Activated naive CD4-positive, alpha-beta T cell treated with anti-CD3 and anti-CD28 coated beads, Interleukin-2, amount 50 U/mL, for 72 hours (primary cell): ENCODE measurements at places on chromosomes 5 and 9.

GRCh38 chr9:437574-438001 lies 222.9 kb downstream of the DOCK8 start:
- no peak for DNase-seq

DNA sequence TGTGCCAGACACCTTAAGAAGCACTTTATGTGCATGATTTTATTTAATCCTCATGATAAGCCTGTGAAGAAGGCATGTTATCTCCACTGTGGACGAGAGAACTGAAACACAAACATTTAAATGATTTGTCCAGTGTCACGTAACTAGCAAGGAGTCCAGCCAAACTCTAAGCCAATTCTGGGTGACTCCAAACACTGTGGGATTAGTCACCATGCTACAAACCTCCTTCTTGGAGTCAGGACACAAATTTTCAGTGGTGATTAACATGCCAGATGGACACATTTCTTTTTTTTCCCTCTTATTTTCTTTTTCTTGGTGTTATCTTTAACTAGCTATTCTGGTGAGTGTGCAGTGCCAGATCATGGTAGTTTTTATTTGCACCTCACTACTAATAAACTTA lies 316.8 kb downstream of the NDUFS4 start:
- no peak for DNase-seq

GRCh38 chr5:169301986-169302385 lies 1.0 kb upstream of the SLIT3 start:
- DNase-seq: no peak

GRCh38 chr5:158718738-158719505 lies 380.8 kb downstream of the EBF1 start:
- no peak for DNase-seq

- DNase-seq: no peak
These were observed 4.3 kb downstream of the CSNK1A1 start for GRCh38 chr5:149546974-149547373.

DNA sequence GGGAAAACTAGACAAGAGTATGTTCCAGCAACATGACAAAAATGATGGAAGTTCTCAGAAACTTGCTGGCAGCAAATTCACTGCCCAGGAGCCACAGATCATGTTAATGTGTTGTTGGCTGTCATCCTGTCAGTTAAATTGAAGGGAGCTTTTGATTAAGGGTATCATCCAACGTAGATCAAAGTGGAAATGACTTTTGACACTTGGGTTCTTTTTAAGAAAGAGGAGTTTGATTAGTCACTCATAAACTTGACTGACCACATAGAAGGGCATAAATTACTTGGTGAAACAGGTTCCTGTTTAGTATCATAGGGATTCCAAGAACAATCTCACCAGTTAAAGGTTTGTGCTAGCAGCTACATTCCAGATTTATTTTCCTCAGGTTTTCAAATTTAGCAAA lies 288.7 kb downstream of the CSNK1G3 start:
- no peak for DNase-seq

GRCh38 chr5:165779505-165779904 lies 2274.1 kb downstream of the MAT2B start:
- DNase-seq: no peak

DNA sequence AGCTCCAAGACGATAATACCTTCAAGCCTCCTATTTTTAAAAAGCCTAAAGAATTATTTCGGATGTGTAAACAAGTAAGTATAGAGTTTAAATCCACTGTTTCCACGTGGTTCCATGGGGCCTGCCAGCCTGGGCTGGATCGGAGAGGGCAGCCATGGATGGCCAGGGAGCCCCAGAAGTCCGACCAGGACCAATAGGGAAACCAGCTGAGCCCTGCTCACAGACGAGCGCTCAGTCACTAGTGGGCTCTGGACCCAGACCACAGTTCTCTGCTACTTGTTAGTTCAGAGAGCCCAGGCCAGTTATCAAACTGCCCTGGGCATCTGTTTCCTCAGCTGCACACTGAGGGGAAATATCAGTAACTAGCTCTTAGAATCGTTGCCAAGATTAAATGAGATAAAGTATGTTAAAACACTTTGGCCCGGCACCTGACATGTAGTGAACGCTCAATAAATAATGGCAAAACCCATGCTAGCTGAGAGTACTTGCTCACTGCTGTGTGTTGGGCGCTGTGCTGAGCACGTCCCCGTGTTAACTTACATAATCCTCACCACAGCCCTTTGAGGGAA lies 124.8 kb downstream of the RGS3 start:
- DNase-seq: no peak

- no peak for DNase-seq
These were observed 245.7 kb upstream of the IRX2 start for GRCh38 chr5:2997179-2997578.

DNA sequence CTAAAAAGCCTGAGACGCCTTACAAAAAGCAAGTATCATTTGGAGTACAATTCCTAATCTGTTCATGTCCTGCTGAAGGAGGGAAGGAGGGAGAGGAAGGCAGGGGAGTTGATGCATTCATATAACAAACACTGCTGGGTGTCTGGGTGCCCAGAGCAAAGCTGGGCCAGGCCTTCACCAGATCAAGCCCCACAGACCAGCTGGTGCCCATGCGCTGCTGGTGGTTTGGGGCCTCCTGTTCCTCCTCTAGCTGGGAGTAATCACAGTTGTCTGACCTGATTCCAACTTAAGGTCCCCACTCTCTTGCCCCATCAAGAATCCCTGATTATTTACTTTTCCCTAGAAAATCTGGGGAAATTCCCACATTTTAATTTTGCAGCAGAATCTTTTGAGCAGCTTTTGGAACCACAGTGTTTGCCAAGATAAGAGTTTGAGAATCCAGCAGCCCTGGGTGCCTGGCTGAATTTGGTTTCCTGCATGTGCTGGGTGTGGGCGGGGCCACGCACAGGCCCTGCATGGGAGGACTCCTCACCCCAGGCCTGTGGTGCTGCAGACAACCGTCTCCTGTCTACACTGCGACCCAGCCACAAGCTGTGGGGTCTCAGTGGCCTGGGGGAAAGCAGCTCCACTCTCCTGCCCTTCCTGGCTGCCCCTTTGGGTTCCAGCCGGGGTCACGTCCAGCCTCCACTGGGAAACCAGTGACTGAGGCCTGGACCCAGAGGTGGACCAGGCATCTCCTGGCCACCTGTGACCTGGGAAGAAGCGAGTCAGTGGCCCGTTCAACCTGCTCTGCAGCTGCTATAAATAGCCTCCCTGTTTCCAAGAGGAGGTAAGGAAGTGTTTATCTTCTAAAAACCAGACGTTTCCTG lies 47.5 kb downstream of the NEURL1B start:
- DNase-seq: peak; percentile 25

DNA sequence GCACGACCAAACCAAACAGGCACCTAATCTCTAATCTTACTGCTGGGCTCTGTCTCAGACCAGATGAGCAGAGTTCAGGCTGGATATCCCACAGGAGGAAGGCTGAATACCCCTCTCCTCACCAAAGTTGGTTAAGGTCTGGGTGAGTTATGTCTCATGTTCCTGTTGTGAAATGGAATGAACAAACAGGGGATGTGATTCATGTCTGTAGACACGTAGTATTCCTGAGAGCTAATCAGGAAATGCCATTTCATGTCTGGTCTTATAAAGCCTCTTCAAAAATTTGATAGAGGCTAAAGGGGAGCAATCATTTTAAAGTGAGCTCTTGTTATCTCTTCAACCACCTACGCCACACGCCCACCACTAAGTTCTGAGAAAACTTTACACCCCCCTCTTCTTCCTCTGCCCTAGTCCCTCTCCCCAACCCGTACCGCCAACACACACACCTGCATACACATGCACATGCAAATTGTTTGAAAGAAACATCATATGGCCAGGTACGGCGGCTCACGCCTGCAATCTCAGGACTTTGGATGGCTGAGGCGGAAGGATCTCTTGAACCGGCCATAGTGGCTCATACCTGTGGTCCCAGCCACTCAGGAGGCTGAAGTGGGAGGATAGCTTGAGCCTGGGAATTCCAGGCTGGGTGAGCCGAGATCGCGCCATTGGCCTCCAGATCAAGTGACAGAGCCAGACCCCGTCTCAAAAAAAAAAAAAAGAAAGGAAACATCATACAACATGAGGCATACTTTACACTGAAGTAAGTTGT lies 69.8 kb upstream of the RAI14 start:
- no peak for DNase-seq

DNA sequence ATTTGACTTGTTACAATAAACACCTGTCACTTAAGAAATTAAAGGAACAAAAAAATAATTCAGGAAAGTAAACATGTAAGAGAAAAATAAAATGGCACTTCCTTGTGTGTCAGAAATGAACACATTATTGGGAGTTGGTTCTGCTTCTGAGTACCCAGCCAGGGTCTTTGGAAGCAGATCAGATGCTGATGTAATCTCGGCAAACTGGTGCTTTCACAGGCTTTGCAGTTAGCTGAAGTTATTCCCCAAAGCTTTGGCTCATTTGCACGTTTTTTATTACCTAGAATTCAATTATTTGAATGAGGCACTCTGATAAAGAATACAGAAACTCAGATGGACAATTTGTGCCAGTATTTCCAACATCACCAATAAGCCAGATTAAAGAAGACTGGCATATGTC lies 10.9 kb downstream of the CDH18 start:
- no peak for DNase-seq

GRCh38 chr9:110197330-110198187 lies 10.4 kb downstream of the C9orf152 start:
- DNase-seq: no peak

DNA sequence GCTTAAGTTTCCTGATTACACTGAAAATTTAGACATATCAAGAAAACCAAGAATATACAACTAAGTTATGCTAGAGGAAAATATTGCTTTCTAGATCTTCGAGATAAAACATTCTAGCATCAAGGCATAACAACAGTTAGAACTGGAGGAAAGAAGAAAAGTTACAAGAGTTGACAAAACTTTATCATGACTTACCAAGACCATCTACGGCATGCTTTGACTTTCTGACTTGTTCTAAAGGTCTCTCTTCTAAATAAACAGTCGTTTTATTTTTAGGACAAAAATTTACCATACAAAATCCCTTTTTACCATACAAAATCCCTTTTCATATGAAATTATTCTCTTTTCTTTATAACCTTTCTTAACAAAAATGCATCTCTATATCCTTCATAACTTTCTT lies 1110.1 kb upstream of the CDH10 start:
- no peak for DNase-seq

GRCh38 chr9:69485466-69485865 lies 160.5 kb downstream of the ENTREP1 start:
- DNase-seq: no peak

DNA sequence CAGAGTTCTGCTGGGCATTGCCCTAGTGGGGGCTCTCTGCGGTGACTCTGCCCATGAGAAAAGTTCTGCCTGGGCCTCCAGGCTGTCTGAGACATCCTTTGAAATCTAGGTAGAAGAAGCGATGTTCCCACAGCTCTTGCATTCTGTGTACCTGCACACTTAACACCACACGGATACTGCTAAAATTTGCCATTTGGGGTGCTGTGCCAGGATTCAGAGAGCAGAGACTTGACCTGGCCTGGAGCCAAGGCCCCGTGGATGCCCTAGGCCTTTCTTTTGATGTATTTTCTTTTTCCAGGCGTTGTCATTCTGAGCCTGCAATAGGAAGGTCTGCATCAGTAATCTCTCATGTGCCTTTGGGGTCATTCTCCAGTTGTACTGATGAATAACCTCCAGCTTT lies 89.3 kb upstream of the IL12B start:
- DNase-seq: no peak

DNA sequence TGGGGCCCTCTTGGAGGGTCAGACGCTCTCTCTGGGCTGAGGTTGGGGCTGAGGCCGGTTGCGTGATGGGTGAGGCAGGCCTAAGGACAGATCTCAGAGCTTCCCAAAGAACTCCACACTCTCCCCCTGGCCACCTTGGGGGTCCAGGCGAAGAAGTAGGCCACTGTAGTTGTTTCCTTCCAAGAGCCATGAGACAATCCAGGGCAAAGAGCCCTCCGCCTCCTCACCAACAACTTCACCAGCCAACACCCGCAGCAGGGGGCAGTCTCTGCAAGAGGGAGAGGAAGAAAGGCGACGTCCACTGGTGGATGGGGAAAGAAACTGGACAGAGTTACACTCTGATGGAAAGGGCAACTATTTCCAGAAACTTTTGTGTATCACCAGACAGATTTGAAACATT lies 10.7 kb downstream of the SLC35A4 start:
- DNase-seq: no peak

- DNase-seq: peak; percentile 64
These were observed 33.4 kb upstream of the SLC6A19 start for GRCh38 chr5:1167728-1168709.

GRCh38 chr5:14228219-14228618 lies 85.1 kb downstream of the TRIO start:
- no peak for DNase-seq

DNA sequence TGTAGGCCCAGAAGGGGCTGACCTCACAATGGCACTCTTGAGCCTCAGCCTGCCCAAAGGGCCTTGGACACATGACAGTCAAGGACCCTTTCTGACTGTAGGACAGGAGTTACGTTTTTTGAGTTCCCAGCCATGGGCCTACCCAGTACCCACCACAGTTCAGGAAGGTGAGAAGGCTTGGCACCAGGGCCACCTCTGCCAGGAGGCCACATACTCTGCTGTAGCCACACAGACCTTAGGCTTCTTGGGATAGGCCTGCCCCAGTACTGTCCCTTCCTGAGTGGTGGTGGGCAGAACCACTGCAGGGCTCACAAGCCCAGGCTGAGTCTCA lies 12.8 kb downstream of the PDLIM4 start:
- DNase-seq: no peak

GRCh38 chr9:75739884-75740611 lies 150.4 kb upstream of the PCSK5 start:
- DNase-seq: no peak

- no peak for DNase-seq
These were observed 29.2 kb upstream of the PTCH1 start for GRCh38 chr9:95545831-95546567.

GRCh38 chr5:169629847-169630548 lies 7.1 kb upstream of the DOCK2 start:
- no peak for DNase-seq

GRCh38 chr5:179906294-179906794 lies 1.4 kb downstream of the TBC1D9B start:
- no peak for DNase-seq

DNA sequence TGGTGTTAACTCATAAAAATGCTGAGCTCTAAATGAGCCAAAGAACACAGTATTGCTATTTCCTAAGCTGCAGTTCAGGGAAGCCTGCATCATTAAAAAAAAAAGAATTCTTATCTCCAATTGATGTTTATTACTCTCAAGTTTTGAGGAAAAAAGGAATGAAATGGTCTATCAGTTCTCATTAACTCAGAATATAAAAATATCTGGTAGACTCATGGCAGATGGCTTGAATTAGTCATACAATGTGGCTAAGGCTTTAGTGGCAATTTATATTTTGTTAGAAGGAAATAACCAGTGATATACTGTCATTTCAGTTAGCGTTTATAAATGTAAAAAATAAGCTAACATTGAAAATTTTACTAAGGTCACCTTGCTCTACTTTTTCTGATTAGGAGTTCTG lies 1403.4 kb upstream of the C9orf72 start:
- no peak for DNase-seq

- no peak for DNase-seq
These were observed 27.2 kb downstream of the NEUROG1 start for GRCh38 chr5:135508496-135509005.
